ENCODE measurements at places on chromosomes 7 and 10.

- DNase-seq, result no peak
Measured at GRCh38 chr7:151367284-151367683, 25.7 kb downstream of the NUB1 start.

DNA sequence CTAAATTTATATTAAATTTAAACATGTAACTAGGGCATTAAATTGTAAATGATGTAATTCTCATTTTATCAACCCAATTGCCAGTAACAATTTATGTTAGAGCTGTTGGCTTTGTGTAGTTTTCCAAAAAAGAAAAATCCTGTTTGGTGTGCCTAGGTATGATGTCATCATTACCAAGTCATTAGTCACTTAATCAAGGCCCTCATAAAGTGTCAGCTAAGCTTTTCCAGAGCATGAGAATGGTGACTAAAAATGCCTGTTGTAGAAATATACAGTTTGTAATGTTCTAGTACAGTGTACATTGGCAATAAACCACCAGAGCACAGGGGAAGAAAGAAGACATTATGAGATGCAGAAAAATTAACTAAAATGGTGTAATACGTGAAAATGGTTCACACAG is 593.8 kb upstream of the ANKRD30A start:
- DNase-seq, result no peak

- no peak for DNase-seq
Measured at GRCh38 chr10:49152663-49153062, 18.8 kb upstream of the FAM170B start.

- no peak for DNase-seq
Measured at GRCh38 chr7:107186240-107186639, 17.4 kb downstream of the HBP1 start.

GRCh38 chr7:7522421-7522820 is 13.3 kb downstream of the COL28A1 start:
- no peak for DNase-seq

DNA sequence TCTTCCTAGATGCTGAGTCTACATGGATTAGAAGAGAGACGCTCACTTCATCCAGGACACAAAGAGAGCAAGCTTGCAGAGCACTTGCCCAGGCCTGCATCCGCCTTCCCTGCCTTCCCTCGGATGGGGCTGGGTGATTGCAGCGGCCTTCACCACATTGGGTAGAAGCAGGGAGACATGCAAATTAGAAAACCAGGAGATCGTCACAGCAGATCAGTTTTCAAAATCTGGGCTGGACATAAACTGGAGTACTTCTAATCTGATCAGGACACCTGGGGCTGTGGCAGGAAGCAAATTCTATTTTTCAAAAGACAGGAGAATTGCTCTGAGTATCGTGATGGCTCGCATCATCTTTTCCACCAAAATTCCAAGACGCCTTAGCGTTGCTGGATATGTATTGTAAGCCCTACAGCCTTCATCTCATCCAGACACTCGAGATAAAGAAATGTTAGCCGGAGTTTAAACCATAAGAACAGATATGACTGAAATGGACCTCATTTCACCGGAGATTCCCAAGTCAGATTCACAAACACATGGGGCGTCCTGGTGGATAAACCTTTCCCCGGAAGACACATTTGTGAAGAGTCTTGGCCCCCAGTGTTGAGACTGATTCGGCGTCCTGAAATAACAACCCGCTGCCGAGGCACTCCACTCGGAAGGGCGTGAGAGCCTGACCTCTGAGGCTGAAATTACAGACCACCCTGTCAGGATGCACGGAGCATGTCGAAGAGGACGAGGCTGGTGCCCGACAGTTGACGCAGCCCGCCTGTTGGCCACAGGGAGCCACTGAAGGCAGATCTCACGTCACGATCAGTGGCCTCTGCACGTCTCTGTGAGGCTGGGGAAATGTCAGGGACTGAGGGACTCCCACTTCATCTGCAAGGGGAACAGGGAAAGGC is 91.2 kb upstream of the PARD3 start:
- DNase-seq, result no peak

DNA sequence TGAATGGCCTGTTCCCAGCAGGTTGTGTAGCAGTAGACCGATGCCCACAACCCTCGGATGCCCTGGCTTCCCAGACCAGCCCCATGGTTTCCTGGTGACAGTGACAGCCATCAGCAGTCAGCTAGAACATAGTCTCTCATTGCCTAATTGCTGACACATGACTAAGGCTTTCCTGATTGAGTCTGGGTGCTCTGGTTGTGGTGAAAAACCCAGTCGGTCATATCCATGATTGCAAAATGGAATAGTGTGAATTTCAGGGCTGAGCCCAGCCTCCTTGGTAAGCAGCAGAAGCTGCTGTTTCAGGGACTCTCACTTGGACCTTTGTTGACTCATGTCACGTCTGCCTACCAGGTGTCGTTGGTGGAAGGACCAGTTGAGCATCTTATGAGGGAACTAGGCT is 36.6 kb downstream of the POR start:
- DNase-seq, result no peak

GRCh38 chr7:93145354-93145753 is 2.8 kb downstream of the SAMD9L start:
- no peak for DNase-seq

DNA sequence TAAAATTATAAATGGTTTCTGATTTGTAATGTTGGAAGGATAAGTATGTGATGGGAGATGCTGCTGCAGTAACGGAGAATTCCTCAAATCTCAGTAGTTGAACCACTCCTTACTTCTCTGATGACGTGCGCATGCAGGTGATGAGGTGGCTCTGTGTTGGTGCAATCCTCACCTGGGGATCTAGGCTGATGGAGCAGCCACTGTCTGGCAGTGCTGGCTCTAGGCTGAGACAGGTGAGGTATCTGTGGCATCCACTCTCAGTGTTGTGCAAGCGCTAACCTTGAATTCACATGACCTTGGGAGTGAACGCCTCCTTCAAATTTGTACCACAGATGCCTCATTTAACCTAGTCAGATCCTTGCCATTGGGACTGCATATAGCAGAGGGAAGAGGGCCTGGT is 35.0 kb downstream of the LHFPL3 start:
- no peak for DNase-seq

GRCh38 chr7:32481176-32481575 is 9.0 kb downstream of the LSM5 start:
- DNase-seq, result no peak

- DNase-seq, result no peak
Measured at GRCh38 chr7:46003161-46003560, 82.1 kb upstream of the IGFBP3 start.

- no peak for DNase-seq
Measured at GRCh38 chr7:99188221-99188620, 19.7 kb downstream of the KPNA7 start.

DNA sequence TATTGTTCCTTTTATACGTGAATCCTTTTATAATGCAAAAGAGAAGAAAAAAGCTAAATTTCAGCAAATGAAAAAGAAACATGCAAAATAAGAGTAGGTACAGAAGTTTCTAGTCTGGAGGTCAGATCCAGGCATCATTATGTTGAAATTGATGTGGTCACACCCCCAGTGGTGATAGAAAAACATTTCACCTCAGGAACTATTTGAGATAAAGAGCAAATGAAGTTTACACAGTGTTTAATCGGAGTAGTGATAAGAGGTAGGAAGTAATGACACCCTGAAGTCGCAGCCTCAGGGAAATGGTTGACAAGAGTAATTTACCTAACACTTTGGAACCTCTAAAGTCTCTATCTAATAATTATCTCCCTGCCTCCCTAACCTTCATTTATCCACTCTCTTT is 536.0 kb upstream of the STEAP1 start:
- no peak for DNase-seq
